ENCODE measurements at places on chromosomes 4 and X.

DNA sequence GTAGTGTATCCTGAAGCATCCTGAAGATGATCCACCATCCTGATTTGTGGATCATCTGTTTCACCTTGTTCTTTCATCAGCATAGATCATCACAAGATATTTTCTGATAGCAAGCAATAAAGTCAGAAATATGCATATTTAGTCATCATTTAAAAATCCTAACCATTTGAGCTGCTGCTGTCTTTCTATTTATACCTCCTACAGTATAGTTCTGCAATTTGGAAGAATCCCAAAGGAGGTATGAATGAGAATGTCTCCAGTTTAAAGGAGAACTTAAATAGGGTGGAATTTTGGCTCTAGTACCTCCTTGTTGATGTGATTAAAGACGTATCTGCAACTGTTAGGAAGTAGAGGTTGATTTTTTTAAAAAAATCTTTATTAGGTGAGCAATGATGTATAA lies 7.6 kb downstream of the SLC25A14 start:
- DNase-seq: no peak

DNA sequence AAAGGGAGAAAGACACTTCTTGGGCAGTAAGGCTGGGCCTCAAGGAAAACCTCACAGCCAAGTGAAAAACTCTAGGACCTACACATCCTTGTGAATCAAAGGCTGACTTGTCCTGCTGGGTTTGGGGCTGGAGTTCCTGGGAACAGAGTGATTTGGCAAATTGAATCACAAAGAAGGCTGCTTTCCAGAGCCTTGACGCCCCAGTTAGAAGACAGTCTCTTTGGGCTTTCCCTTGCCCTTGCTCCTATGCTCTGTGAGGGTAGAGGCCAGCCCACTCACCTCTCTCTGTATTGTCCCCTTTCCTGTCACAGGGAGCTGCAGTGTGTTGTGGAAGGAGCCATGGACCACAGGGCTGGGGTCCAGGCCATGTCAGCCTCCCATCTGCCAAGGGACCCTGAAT lies 9.6 kb downstream of the AMER1 start:
- no peak for DNase-seq

DNA sequence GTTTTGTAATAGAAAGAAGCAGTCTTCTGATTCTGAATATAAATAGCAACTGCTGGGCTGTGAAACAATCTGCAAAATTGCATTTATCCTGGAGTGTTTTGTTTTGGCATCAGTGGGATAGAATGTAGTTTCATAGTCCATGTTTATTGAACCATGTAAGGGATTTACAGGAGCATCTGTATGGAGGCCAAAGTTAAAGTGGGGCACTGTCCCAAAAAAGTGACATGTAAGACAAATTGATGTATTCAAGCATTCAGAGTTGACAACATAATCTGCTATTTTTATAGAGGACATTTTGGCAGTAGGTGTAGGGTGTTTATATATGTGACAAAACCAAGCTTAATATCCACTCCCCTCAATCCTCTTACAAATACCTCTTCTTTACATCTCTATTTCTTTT lies 200.5 kb upstream of the ANK2 start:
- no peak for DNase-seq

DNA sequence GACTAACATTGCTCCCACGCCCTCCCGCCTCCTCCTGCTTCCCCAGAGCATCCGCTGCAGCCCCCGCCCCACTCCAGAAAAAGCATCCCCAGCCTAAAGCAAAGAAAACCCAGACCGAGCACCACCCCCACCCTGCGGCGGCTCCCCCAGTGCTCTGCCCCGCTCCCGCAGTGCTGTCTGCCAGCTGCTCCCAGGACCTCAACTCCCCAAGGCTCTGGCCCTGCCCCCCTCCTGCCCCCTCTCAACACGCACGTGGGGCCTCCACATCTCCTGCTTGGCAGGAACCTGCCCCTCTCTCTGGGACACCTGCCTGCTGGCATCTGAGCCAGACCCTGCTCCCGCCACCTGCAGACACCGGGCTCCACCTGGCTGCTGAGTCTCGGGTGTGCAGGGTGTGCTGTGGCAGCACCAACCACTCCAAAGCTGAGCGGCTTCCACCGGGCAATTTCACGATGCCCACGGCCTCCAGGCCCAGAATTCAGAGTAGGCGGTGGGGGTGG lies 79.4 kb downstream of the FAM53A start:
- DNase-seq: no peak

DNA sequence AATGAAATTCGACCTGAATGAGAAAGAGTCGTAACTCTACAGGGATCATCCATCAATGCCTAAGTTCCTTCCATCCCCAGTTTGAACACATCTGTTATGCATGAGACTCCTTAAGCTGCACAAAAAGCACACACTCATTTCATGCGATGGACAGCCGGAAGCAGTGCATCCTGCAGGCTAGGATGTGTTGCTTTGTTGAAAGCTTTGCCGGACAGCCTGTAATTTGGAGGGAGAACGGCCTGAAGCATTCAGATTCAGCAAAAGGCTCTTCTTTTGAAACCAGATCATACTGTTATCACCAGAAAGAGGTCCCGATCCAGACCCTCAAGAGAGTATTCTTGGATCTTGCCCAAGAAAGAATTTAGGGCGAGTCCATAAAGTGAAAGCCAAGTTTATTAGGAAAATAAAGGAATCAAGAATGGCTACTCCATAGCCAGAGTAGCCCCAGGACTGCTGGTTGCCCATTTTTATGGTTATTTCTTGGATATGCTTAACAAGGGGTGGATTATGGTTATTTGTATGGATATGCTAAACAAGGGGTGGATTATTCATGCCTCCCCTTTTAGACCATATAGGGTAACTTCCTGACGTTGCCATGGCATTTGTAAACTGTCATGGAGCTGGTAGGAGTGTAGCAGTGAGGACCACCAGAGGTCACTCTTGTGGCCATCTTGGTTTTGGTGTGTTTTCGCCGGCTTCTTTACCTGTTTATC lies 48.1 kb upstream of the DHRSX start:
- no peak for DNase-seq

- DNase-seq: no peak
Measured at GRCh38 chr4:5636766-5637670, 71.3 kb downstream of the EVC2 start.

DNA sequence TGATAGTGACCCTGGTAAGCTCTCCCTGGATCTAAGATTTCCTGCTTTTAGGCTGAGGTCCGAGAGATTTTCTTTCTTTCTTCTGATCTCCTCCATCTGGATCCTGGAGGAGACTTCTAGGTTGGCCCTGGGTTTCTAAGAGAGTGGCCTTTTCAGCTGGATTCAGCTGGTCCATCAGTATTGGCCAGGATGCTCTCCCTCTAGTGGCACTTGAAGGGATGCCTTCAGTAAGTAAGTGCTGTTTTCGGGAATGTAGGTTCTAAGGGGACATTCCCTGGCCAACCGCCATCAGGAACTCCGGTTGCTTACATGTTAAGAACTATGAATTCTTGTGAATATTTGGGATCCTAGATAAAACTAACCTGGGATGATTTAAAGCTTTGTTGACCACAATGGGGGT lies 56.9 kb downstream of the SERTM2 start:
- DNase-seq: no peak

DNA sequence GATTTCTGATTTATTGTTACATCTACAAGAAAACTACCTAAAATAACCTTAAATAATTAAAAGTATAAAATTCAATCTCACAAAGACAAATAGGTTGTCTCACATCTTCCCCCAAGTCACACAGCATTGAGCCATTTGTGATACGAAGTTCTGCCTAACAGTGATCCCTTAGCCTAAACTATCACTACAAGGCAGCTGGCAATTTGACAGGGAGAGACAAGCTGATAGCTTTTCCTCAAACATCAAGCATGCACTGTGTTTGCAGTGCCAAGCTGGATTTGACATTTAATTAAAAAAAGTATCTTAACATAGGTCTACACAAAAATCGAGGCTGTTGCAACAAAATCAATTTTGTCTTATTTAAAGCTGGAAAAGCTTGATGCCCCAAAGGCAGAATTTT lies 464.7 kb upstream of the TRAM1L1 start:
- no peak for DNase-seq

DNA sequence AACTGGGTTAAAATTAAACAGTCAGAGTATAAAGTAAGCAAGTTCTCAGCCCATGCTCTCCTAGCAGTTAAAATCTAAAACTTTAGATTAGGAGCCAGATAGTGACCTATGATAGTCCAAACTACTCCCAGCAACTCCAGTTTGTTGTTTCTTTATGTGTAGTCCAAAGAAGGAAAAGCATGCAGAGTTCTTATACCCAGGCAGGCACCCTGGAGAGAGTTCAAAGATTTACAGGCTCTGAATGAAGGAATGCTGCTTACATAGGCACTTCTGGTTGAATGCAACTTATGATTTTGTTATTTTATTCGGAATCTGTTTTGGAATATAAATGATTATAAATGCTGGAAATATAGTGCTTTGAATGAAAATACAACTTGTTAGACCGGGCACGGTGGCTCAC lies 67.2 kb downstream of the GPAT3 start:
- no peak for DNase-seq

- no peak for DNase-seq
Measured at GRCh38 chrX:3360881-3361280, 14.4 kb upstream of the MXRA5 start.

- DNase-seq: no peak
Measured at GRCh38 chr4:187065806-187066205, 342.1 kb upstream of the FAT1 start.

DNA sequence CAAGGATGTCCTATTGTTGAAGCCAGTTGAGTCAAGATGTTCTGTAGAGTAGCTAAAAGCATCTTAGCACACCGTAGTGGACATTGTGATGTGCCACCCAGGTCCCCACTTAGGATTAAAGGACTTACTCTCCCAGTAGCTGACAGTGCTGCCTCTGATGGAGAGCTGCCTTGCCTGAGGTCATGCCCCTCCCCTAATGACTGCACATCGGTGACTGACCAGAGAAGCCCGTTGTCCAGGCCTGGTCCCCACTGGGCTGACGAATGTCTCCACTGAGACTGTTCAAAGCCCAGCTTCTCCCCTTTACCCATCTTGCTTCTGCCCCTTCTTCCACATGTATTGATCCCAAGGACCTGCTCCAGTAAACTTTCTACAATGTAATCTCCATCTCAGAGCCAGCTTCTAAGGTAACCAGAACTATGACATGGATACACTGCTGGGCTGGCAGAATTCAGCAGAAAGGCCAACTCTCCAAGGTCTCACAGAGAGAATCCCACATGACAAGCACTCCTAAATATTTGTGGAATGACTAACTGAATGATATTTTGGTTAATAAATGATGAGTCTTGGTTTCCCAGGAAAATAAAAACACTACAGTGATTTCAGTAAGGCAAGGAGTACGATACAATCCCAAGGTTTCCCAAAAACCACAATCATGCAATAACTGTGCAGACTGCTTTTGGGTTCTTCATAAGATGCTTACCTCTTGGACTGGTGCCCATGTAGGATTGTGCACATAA lies 82.4 kb upstream of the TMEM150C start:
- no peak for DNase-seq

- no peak for DNase-seq
Measured at GRCh38 chrX:121356850-121357171, 309.4 kb downstream of the GLUD2 start.

GRCh38 chrX:40459571-40460158 lies 121.1 kb upstream of the ATP6AP2 start:
- no peak for DNase-seq

DNA sequence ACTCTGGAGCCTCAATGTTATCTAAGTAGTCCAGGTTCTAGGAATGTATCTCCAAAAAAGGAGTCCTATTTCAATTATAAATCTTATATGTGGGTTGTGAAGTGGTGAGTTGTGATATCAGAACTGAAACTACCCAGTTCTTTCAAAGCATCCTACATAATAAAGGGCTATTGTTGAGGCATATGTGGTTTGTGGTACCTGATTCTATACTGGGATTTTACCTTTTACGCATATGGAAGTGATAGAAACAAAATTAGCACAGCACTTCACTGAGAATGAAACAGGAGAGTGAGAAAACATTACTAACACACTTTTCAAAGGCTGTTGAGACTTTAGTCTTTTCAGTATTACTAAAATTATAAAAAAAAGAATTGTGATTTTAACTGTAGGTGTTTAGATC lies 417.7 kb upstream of the GALNT7 start:
- DNase-seq: no peak

- DNase-seq: no peak
Measured at GRCh38 chr4:80072228-80072743, 743 bp downstream of the ANTXR2 start.

GRCh38 chr4:15396157-15396800 lies 31.6 kb upstream of the C1QTNF7 start:
- no peak for DNase-seq

- no peak for DNase-seq
Measured at GRCh38 chrX:18297251-18297650, 57.2 kb downstream of the SCML2 start.

DNA sequence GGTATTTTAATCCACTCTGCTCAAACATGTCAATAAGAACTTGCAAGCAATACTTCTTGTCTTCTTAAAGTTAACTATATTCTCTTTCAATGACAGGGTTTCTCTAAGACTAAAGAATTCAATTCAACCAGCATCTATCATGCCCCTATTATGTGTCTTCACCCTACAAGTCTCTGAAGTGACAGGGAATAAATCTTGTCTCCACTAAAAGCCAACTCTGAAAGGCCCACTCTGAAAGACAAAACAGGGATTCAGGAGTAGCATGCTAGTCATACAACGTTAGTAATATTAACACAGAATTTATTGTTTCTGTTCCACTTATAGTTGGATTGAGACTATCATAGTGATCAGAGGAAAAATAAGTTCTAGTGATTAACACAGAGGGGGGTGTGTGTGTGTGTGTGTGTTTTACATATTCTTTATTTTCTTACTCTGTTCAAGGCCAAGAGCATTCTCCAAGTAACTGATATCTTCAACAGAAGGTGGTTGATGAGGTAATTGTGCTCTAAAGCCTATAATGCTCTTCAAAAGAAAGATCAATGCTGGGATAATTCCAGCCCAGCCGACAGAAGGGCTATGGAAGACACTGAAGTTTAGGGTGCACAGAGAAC lies 122.4 kb upstream of the DCLK2 start:
- no peak for DNase-seq

- DNase-seq: no peak
Measured at GRCh38 chrX:290476-291166, 9.4 kb downstream of the PLCXD1 start.

DNA sequence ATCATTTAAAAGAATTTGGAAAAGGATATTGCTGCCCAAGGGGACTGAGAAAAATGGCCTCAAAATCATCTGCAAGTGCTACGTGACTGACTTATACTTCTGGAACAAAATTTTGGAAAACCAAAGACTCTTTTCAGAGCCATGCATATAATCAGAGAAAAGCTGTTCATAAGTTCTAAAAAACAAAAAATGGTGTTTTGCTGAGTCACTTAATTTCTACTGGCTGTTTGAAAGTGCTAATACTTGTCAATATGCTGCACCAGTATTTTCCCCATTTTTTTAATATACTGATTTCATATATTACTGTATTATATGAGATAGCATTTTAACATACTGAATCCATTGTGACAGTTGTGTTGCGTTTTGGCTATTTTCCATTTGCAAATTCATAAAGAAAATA lies 61.5 kb upstream of the ZMAT1 start:
- DNase-seq: no peak
